ENCODE measurements at places on chromosomes 7 and 10.

- no peak for DNase-seq
Measured at GRCh38 chr7:90459888-90460287, 9.6 kb upstream of the PTTG1IP2 start.

DNA sequence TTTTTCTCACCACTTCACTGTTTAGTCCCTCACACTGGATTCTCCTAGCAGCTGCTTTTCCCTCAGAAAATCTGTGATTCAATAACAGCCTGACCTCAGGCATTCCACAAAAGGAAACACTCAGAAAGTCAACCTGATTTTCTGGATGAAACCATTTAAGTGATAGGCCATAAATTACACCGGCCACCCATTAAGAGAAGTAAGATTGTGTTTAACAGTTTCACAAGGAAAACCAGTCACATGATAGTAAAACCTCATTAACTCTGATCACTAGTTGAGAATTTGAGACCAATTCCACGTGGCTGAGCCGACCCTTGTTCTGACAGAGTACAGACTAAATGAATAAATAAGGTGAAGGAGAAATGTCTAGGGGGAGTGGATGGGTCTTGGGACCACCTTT lies 7.7 kb downstream of the GRM8 start:
- DNase-seq: no peak

- no peak for DNase-seq
Measured at GRCh38 chr7:45244981-45245380, 87.4 kb downstream of the RAMP3 start.

DNA sequence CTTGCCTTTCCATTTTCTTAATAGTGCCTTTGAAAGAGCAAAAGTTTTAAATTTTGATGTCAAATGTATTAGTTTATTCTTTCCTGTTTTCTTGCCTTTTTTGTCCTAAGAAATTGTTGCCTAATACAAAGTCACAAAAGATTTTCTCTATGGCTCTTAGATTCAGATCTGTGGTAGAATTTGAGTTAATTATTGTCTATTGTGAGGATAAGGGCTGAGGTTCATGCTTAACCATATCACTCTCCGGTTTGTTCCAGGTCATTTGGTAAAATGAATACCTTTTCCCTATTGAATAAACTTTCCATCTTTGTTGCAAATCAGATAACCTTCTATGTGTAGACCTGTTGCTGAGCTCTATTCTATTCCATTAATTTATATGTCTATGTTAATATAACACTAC lies 96.0 kb downstream of the NOD1 start:
- no peak for DNase-seq

DNA sequence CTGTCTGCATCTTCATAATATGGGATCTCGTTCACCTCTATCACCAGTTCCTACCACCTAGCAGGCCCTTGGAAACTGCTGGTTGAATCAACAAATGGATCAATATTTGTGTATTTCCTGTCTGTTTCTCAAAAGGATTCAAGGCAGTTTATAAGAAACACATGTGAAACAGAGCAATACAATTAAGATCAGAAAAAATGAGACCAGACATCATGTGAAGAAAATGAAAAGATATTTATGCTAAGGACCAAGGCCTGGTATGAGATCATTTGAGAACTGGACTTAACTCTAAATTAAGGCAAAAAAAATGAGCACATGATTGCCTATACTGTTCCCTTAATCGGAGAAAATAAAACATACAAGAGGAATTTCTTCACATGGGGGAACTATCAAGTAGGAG lies 589.0 kb downstream of the SUGCT start:
- no peak for DNase-seq

DNA sequence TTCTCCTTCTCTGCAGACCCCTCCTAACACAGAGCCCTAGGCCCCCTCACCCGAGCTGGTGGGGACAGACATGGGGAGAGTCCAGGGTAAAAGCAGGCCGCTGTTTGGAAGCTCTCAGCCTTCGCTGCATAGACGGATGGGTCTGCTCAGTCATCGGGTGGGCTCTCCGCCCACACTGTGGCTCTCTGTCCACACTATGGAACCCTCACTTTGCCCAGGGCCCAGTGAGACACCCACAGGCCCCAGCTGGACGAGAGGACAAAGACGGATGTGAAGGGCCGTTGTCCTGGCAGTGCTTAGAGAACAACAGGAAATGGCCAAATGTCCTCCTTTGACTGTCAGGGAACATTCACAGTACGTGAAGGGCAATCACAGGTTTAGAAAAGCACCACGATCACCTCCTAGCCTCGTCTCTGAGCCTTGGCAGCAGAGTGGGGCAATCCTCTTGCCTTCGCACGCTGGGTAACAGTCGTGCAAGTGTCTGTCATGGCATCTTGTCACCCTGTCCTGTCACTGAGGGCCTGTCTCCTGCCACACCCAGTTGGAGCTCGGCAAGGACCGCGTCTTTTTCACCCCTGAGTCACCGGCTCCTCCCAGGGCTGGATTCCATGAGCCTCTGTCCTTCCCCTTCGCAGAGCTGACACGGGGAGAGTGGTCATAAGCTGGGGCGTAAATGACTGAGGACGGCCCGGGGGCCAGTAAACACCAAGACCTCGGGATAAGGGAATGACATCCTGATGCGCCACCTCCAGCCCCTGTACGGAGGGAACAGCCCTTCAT lies 80.6 kb downstream of the PRKAG2 start:
- no peak for DNase-seq

GRCh38 chr7:106460792-106461254 lies 176.0 kb upstream of the NAMPT start:
- no peak for DNase-seq

- no peak for DNase-seq
Measured at GRCh38 chr10:89548673-89549072, 13.3 kb upstream of the SLC16A12 start.

DNA sequence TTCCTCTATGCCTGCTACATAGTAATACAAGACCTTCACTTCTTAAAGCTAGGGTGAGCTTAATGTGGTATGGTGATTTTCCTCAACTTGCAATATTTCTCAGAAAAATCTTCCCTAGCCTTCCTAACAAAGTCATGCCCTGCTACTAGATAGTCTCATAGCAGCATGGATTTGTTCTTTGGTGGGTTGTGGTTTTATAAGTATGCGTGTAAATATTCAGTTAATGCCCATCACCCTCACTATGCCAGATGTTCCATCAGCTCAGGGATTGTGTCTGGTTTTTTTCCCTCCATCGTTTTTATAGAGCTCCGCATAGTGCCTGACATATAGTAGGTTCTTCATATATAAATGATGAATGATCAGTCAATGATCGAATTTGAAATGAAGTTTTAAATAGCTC lies 182.8 kb downstream of the CREB5 start:
- DNase-seq: no peak

GRCh38 chr10:75959912-75960311 lies 528.5 kb downstream of the LRMDA start:
- no peak for DNase-seq

DNA sequence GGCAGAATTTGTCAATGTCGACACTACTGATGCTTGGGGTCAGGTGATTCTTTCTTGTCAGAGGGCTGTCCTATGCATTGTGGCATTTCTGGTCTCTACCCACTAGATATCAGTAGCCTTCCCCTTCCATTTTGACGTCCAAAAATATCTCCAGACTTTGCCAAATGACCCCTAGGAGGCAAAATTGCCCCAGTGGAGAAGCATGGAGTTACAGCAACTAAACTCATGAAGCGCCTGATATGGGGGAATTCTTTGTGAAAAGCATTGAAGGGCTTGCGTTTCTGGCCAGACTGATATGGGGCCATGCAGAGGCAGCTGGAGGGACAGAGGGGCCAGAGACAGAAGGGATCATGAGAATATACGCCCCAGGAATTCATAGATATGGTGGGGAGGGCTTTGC lies 43.6 kb downstream of the ADRB1 start:
- no peak for DNase-seq

DNA sequence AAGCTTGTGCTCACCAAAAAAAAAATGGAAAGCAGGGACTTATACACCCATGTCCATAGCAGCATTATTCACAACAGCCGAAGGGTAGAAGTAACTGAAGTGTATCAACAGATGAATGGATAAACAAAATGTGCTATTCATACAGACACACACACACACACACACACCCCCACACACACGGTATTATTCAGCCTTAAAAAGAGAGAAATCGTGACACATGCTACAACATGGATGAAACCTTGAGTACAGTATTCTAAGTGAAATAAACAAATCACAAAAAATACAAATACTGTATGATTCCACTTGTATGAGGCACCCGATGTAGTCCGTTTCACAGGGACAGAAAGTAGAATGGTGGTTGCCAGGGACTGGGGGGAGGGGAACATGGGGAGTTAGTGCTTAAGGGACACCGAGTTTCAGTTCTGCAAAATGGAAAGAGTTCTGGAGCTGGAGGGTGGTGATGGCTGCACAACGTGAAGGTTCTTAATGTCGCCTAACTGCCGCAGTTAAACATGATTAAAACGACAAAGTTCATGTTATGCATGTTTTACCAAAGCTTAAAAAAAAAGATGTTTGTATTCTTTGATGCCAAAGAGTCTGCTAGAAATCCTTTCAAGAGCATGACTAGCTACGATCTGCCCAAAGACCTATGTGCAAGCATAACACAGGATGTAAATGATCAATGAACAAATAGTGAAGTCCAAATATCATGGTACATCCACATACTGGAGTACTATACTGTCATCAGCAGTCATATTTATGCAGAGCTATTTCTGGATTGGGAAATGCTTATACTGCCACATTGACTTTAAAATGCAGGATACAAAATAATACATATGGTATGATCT lies 7.2 kb downstream of the TNS3 start:
- DNase-seq: no peak

- no peak for DNase-seq
Measured at GRCh38 chr7:100167912-100168323, 499 bp downstream of the GAL3ST4 start.

DNA sequence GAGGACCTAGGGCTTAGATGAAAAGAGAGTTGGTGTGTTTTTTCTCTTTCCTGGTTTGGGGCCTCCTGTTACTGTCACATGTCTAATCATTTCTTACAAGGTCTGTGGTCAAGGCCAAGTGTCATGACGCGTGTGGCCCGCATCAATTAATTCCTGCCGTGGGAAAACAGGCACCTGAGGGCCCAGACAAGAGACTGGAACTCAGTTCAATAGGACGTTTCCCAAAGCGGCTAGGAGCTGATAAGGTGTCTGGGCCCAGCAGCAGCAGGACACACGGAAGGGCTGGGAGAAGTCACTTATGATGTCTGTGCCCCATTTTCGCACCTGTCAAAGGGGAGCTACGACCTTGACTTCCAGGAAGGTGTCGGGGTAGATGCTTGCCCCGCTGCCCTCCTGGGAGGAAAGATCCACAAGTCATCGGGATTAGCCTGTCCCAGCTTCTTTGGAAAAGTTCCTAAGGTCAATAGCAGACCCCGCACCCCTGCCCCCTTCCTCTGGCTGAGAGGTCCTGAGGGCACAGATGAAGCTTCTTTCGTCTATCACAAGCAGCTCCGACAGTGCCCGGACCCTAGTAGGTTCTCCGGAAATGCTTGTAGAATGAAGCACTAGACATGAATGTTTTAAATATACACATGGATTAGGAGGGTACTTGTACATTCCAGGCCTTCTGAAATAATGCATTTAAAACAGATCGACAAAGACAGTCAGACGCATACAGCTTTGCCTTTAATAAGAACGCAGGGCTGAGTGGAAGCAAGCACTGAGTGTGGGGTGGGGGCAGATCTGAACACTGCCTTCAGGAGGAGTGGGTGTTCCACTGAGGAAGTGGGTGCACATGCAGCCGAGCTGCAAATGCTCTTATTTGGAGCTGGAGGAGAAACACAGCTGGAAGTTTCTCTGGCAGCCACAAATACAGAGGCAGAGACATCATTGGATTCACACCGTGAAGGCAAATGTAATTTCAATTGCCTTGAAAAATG lies 237.5 kb upstream of the GRB10 start:
- DNase-seq: no peak

DNA sequence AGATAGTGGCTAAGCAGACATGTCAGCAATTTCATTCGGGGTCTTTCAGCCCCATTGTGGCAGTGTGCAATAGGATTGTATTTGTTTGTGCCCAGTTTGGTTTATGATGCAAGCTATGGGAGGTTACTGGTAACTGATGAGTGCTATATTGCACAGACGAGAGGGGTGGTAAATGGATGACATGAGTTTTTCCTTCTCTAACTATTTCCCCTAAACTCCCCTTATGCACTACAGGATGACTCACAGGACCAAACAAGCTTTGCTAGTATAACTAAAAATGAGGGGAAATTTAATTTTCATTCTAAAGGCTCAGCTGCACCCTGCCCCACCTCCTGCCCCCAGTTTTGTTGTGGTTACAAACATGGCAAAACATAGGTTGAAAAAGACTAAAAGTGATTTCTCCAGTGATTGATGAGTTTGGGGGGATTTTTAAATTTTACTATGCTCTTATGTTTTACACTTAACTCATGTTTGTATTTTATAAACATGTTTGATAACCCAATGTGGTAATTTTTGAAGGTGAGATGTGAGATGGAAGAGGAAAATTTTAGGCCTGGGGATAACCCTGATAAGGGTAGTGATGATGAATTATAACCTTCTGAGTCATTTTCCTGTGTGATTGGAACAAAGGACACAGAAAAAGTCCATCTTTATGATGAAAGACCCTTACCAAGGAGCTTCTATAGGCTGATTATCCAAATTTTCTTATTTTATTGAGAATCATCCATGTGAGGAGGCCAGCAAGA lies 60.8 kb upstream of the NAMPT start:
- DNase-seq: no peak

DNA sequence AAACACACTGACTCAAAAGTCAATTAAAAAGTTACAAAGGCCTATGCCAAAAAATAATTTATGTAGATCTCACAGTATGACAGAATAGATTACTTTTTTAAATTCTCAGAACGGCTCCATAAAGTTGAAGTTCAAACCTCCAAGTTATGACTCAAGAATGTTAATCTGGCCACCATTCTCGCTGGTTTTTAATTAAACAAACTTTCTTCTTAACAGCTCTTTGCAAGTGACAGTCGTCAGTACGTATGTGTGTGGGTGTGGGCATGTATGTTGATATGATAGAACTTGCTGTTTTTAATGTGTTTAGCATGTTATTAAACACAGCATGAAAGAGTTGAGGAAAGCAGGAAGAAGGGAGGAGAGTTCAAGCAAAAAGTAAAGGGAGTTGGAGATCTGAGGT lies 18.5 kb downstream of the PRKCQ start:
- DNase-seq: no peak

DNA sequence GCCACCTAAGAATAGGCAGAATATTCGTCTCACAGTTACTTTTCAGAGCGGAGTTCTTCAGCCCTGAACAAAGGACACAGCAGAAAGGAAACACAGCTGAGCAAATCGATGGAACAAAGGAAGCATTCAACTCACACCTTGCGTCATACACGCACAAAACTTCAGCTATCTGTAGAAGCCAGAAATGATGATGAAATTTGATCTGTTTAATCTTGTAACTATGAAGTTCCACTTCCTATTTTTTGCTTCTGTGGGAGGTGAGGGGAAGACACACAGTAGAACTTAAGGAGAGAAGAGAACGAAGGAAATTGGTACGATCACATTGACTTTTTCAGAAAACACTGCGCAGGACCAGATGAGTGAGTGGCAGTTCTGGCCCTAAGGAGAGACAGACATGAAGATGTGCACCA lies 26.2 kb downstream of the FAM171A1 start:
- no peak for DNase-seq

- DNase-seq: no peak
Measured at GRCh38 chr7:141317033-141317585, 234.1 kb upstream of the AGK start.
